ENCODE measurements at places on chromosomes 16 and 17.

DNA sequence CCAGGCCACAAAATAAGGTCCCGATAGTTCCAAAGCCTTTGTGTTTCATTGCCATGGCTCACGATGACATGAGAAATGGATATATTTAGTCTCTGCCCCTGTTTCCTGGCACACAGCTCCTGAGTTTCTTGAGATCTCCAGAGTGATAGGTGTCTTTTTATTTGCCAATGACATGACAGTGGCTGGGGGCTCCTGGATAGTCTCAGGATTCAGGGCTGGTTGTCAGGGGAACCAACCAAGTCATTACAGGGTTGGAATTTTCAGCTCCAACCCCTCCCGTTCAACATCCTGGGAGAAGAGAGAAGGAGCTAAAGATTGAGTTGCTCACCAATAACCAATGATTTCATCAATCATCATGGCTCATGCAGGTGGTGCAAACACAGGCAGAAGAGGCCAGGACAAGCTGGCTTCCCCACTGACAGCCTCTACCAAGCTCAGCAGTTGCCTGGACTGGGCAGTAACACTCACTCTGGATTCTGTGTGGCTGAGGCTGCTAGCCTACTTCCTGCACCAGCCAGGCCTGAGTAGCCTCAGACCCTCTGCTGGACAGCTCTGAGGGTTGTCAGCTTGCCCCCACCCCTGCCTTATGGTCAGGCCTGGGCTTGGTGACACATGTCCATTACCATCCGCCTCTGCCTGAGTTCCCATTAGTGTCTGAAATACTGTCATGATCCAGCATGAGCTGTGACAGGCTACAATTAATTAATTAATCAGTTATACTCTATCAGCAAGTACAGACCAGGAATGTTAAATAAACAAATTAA, 534.4 kb upstream of the CDH5 start:
- DNase-seq, result no peak

GRCh38 chr17:80476877-80477646, 655 bp upstream of the NPTX1 start:
- no peak for DNase-seq

GRCh38 chr17:5899496-5900195, 170.5 kb upstream of the WSCD1 start:
- no peak for DNase-seq

GRCh38 chr16:5432166-5432565, 334.6 kb upstream of the EEF2KMT start:
- no peak for DNase-seq

DNA sequence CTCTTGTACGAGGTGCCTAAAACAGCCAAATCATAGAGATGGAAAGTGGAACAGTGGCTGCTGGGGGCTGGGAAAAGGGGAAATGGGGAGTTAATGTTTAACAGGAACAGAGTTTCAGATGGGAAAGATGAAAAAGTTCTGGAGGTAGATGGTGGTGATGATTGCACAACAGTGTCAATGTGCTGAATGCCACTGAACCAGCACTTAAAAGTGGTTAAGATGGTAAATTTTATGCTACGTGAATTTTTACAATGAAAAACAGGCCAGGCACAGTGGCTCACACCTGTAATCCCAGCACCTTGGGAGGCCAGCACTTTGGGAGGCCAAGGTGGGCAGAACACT, 130.4 kb downstream of the C16orf78 start:
- no peak for DNase-seq

DNA sequence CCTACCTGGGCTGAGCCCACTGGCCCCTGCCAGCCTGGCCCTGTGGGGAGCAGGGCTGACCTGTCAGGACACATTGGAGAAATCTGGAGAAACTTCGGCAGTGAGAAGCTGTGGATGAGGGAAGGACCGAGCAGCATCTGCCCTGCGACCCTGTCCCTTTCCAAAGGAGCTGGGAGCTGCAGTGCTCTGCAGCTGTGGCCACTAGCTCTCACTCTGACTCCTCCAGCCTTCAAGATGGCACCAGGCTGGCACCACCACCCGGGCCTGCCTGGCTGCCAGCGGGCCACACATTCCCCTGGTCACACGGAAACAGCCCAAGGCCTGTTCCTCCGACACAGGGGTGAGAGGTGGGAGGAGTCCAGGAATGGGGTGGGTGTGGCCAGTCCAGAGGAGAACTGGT, 30.1 kb downstream of the CD300LG start:
- DNase-seq, result no peak

DNA sequence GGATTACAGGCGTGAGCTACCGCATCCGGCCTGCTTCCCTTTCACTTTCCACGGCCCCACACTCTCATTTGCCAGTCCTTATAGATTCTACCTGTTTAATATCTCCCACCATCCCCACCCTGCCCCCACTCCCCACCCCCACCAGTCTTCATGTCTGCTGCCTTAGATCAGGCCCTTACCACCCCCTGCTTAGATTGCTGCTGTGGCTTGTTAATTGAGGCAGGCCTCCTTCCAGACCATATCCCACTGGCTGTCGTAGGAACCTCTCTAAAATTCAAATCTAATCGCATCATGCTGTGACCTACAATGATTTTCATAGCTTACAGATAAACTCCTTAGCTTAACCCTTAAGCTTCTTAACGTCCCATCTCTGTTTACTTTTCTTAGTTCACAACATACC, 4.9 kb downstream of the IQCK start:
- no peak for DNase-seq

GRCh38 chr17:43817826-43818225, 15.1 kb downstream of the MPP3 start:
- DNase-seq, result no peak

- no peak for DNase-seq
These were observed 4.4 kb downstream of the N4BP1 start for GRCh38 chr16:48605518-48606110.

GRCh38 chr17:41492351-41492750, 2.6 kb upstream of the KRT36 start:
- no peak for DNase-seq

GRCh38 chr17:79549141-79549915, 61.5 kb downstream of the RBFOX3 start:
- no peak for DNase-seq

DNA sequence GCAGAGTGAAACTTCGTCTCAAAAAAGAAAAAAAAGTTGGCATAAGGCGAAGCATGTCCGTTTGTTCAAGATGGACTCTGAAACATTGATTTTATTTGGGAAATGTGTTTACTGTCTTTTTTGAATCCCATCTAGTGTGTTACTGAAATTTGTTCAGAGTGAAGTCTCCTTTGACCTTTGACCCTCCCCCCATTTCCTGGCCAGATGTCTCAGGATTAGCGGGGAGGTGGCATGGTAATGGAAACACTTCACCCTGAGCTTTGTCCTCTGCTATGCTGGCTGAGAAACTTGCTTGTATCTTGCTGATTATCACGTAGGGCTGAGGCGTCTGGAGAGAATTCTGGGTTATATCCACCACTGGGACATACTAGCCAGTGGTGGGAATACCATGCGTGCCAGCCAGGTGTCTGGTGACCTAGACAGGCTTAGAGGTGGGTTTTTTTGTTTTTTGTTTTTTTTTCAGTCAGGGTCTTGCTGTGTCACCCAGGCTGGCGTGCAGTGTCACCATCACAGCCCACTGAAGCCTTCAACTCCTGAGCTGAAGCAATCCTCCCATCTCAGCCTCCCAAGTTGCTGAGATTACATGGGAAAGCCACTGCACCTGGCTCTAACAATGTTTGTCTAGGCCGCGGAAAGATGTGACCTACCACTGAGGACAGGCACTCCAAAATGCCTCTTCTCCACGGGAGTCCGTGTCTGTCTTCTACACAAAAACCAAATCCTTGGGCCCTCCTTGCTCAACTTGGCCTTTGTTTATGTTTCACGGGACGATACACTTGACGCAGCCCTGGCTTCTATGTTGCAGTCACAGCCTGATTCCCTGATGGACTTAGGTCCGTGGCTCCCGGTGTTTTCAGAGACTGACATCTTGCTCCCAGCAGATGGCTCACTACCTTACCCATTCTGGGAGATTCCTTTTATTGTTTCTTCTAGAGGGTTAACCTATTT, 6.6 kb upstream of the GALK1 start:
- DNase-seq, result no peak

DNA sequence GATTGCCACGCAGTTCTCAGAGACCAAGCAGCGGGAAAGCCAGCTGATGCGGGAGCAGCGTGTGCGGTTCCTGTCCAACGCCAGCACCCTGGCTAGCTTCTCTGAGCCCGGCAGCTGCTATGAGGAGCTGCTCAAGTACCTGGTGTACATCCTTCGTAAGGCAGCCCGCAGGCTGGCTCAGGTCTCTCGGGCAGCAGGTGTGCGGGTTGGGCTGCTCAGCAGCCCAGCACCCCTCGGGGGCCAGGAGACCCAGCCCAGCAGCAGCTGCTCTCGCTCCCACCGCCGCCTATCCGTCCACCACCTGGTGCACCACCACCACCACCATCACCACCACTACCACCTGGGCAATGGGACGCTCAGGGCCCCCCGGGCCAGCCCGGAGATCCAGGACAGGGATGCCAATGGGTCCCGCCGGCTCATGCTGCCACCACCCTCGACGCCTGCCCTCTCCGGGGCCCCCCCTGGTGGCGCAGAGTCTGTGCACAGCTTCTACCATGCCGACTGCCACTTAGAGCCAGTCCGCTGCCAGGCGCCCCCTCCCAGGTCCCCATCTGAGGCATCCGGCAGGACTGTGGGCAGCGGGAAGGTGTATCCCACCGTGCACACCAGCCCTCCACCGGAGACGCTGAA, 15.2 kb downstream of the CACNA1G start:
- no peak for DNase-seq

GRCh38 chr16:49259330-49259729, 22.3 kb downstream of the CBLN1 start:
- DNase-seq, result no peak

GRCh38 chr17:38353086-38353604, 1.5 kb downstream of the SOCS7 start:
- no peak for DNase-seq

GRCh38 chr16:66936889-66937554, 1.7 kb downstream of the CES2 start:
- DNase-seq, result no peak

DNA sequence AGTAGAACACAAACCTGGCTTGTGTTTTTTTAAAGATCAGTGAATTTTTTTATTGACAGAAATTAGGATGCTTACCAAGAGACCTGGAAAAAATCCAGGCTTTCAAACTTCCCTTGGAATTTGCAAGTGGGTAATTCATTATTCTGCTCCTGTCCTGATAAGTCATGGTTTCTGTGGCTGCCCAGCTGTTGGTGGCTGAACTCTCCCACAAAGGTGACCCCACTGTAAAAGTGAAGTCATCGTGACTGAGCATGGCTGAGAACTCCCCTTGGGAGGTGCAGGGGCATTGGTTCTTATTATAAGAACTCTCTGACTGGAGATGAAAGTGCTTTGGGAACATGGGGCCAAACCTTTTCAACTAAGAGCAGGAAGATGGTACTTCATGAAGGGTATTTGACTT, 46.6 kb upstream of the TANC2 start:
- no peak for DNase-seq

GRCh38 chr17:42647778-42648177, 11.3 kb upstream of the TUBG2 start:
- DNase-seq, result no peak

DNA sequence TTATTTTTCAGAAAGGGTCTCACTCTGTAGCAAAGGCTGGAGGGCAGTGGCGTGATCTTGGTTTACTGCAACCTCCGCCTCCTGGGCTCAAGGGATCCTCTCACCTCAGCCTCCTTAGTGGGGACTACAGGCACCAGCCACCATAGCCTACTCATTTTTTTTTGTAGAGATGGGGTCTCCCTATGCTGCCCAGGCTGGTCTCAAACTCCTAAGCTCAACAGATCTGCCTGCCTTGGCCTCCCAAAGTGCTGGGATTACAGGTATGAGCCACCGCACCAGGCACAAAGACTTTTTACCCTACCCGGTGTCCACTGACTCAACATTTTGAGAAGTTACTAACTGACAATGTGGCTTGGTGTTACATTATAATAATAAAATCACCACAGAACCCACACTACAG, 7.2 kb downstream of the GRB2 start:
- no peak for DNase-seq

DNA sequence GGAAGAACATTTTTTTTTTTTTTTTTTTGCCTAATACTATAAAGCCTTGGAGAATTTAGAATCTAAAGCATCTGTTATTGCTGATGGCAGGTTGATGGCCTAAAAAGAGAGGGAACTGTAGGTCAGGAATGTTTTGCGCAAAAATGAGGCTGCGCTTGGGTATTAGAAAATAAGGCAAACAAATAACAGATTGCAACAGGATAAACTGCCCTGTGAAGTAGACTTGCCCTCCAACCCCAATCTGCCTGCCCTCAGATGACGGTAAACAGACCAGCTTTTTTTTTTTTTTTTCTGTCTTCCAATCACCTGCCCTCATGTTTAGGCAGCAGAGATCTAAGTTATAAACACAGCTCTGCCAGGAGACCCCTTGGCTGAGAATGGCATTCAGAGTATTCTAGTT, 3.8 kb upstream of the DHX8 start:
- no peak for DNase-seq

GRCh38 chr17:1779571-1780131, 17.8 kb downstream of the SERPINF1 start:
- peak; percentile 87 for DNase-seq

DNA sequence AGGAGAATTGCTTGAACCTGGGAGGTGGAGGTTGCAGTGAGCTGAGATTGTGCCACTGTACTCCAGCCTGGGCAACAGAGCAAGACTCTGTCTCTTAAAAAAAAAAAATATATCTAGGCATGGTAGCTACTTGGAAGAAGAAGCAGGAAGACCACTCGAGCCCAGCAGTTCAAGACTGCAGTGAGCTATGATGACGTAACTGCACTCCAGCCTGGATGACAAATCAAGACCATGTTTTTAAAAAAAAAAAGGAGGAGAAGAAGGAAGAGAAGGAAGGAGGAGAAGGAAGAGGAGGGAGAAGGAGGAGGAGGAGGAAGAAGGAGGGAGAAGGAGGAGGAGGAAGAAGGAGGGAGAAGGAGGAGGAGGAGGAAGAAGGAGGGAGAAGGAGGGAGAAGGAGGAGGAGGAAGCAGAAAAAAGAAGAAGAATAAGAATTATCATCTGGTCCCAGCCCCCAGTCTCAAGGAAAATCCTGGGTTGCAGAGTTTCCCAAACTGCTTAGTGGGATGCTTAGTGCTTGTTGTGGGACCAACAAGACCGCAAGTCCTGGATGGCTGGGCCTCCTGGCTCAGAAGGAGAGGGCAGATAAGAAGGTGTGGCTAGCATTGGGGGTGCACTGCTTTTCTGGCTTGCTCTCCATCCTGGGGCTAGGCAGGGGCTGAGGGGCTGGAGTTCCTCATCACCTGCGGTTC, 3.7 kb upstream of the DRC7 start:
- DNase-seq, result no peak

- no peak for DNase-seq
These were observed 78.2 kb upstream of the TMEM97 start for GRCh38 chr17:28240688-28241340.

Data from hindlimb muscle (tissue), 1 donor.